ENCODE measurements at places on chromosomes 7 and 10. TPM values are rescaled to one million over a fixed set of nuclear protein-coding genes. Genes with fewer than 3 reads are reported as not detected.
A peak's percentile ranks its signal among the peaks of the same experiment; 100 is the strongest.

- DNase-seq, result no peak
These were observed 33.8 kb downstream of the AMZ1 start for GRCh38 chr7:2721842-2722241.

DNA sequence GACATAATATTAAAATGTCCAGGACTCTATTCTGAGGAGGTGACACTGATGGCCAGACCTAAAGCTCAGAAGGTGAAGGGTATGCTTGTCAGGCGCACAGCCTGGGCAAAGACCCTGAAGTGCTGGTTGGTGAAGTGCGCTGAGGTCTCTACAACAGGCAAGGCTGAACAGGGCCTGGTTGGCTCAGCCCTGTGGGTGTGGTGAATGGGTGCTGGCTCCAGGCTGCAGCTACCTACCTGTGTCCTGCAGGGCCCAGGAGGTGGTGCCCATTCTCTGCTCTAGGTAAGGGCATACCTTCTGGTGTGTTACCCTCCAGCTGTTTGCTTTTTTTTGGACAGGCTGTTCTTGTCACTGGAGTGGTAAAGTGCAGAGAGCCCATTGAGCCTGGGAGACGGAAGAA lies 85.1 kb downstream of the RAMP3 start:
- no peak for DNase-seq

DNA sequence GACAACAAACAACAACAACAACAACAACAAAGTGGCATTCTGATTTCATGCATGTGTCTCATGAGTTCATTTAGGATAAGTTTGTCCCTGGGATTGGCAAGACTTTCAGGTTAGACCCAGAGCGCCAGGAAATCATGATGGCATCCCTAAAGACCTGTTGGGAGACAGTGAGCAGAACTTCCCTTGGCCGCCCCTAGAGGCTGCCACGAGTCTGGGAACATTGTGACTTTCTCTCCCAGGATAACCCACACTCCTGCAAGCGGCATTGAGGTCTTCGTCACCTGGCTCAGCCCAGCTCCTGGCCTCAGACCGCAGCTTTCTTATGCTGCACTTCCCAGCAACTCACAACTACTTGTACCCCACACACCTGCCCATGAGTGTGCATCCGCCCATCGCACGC lies 80.5 kb upstream of the RNF32 start:
- DNase-seq, result no peak

- DNase-seq, result no peak
These were observed 27.1 kb upstream of the ZFAND2A start for GRCh38 chr7:1187127-1187526.

DNA sequence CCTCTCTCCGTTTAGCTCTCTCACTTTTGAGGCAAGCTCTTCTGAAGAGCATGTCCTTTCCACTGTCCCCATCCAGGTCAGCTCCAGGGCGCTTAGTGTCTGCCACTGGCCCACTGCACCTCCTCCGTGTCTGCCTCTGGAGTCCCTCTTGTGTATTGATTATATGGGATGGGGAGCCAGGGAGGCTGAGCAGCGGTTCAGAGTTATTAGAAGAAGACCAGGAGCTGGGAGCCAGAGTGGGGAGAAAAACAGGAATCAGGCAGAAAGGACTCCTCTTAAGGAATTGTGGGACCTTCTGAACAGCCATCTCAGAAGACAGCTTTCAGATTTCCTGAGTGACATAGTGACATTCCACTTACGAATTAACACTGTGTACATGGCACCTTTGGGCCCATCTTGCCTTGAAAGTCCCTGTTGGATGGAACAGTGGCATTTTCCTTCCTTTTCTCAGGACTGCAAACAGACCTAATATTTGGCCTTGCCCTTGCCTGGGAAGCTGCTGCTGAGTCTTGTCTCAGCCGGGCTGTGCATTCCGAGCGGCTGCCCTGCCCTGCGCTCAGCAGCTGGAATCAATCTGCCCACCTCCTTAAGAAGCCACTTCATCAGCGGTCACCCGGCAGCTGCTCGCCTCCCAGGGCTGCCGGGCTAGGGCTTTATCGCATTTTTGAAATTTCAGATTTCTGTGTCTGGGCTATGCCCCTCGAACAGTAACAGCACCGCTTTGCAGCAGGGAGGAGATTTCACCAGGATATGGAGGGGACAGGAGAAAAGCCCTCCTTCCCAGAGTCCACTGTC lies 81.1 kb upstream of the PRKG1 start:
- DNase-seq, result no peak

- DNase-seq, result no peak
These were observed 25.7 kb downstream of the HDAC9 start for GRCh38 chr7:18521236-18521589.

GRCh38 chr10:7611909-7612308 lies 54.9 kb downstream of the ITIH5 start:
- no peak for DNase-seq

DNA sequence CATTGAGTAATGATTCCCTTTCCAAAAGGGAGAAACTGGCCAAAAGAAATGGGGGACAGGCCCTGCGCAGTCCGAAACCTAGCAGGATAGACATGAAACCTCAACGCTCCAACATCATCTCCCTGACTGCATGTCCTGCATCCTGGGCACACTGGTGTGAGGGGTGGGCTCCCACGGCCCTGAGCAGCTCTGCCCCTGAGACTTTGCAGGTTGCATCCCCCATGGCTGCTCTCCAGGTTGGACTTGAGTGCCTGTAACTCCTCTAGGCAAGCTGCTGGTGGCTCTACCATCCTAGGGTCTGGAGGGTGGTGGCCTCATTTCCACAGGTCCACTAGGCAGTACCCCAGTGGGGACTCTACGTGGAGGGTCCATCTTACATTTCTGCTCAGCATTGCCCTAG lies 16.3 kb upstream of the CRYGN start:
- no peak for DNase-seq

- DNase-seq, result no peak
These were observed 26.8 kb downstream of the TACR2 start for GRCh38 chr10:69389827-69390490.

GRCh38 chr10:48466611-48467240 lies 138.1 kb downstream of the ARHGAP22 start:
- no peak for DNase-seq

- DNase-seq, result no peak
These were observed 145.6 kb downstream of the BAMBI start for GRCh38 chr10:28822719-28823464.

DNA sequence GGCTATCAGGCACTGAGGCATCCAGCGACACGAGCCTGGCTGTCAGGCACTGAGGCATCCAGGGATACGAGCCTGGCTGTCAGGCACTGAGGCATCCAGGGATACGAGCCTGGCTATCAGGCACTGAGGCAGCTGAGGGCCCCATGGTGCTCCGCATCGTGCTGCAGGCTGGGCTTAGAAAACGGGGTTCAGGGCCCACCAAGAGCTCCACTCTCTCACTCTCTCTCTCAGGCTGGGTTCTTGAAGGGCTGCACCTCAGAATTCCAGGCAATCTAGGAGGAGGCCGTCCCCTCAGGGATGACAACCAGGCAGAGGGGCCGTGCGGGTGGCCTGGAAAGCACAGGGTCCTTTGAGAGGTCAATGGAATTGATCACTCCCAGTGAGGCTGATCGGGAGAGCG lies 69.0 kb downstream of the CFAP46 start:
- DNase-seq, result no peak

DNA sequence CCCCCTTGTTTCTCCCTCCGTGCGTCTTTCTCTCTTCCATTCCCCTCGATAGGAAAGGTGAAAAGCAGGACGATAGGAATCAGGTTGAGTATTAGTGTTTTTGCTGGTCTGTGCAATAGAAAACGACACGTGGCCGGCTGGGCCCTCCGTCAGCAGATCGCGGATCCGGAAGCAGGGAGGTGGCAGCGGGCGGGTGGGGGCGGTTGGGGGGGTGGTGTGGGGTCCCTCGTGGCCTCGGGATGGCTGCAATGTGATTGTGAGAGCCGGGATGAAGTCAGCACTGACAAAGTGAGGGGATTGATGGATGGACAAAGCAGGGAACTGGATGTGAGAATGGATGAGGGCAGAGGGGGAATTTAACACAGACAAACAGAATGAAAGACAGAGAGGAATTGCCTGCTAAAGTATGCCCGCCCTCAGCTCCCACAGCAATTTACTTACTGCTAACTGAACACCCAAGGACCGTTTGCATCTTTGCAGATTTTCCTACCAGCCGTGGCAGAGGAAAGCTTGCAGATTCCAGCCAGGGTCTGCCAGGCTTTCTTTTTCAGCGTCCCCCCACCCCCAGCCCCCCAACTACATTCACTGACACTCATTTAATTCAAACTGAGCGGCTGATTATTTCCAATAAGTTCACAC lies 280.9 kb downstream of the LRMDA start:
- DNase-seq, result no peak

DNA sequence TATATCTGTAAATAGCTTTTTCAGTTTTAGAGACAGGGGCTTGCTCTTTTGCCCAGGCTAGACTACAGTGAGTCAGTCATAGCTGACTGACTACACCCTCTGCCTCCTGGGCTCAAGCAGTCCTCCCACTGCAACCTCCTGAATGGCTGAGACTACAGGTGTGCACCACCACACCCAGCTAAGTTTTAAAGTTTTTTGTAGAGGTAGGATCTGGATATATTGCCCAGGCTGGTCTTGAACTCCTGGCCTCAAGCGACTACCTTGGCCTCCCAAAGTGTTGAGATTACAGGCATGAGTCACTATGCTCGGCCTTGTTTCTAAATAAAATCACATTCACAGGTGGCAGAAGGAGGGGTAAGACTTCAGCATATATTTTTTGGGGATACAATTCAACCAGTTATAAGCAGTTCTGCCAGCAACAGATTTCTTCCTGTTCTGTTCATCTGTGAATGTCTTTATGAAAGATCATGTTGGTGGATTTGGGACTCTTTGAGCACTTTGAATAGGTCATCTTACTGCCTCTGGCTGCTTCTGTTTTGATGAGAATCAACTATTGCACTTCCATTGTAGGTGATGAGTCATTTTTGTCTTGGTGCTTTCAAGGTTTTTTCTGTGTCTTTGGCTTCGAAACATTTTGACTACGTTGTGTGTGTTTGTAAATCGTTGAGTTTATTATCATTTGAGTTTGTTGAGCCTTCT lies 15.7 kb downstream of the RBM33 start:
- no peak for DNase-seq

GRCh38 chr10:129191797-129192196 lies 275.2 kb upstream of the MGMT start:
- DNase-seq, result no peak

- no peak for DNase-seq
These were observed 69.5 kb downstream of the LMBR1 start for GRCh38 chr7:156823435-156823834.

GRCh38 chr7:93015101-93015778 lies 102.5 kb downstream of the SAMD9 start:
- DNase-seq, result peak; percentile 18

- DNase-seq, result no peak
These were observed 171.7 kb upstream of the INSYN2A start for GRCh38 chr10:127368101-127368500.

DNA sequence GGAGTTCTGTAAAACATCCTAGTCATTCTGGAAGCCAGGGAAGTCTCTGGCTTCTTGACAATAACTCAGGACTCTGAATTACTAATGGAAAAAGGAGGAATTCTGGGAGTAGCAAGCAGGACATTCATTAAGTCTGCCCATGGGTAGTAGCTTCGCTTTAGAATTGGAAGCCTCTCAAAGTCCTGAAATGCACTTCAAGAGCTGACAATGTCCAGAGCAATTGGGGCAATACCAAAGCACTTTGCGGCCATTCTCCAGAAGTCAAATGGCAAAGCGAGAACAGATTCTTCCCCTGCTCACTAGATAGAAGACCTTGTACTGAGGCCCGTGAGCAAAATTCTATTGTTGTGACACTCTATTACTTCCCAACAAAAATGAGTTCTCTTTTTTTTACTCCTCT lies 150.3 kb upstream of the FRMD4A start:
- DNase-seq, result no peak

DNA sequence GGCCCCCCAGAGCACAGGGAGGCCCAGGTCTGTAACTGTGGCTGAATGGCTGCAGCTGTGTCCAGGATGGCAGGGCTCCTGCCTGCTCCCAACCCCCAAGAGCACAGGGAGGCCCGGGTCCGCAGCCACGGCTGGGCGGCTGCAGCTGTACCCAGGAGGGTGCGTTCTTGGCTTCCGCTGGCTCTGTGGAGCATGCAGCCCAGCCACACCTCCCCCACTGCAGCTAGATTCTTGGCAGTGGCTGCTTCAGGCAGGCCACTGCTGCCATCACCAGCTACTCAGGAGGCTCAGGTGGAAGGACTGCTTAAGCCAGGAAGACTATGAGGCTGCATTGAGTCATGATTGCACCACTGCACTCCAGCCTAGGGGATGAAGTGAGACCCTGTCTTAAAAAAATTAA lies 27.9 kb downstream of the C7orf25 start:
- no peak for DNase-seq

GRCh38 chr7:102849079-102849478 lies 63.7 kb upstream of the LRRC17 start:
- no peak for DNase-seq

DNA sequence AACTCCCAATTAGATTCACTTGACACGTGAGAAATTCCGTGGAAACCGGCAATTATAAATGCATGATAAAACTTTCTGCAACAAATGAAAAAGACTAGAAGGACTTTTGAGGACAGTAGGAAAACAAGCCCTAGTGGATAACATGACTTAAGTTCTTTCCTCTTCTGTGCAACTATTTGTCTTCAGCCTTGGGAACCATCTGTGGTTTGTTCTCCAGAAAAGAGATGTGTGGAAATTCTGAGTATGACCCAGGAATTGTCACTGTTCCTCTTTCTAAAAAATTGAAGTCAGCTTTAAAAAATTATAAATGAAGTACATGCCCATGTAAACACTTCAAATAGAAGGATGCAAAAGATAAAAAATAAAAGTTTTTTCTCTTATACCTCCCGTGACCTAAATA lies 128.6 kb upstream of the SVIL start:
- DNase-seq, result no peak

DNA sequence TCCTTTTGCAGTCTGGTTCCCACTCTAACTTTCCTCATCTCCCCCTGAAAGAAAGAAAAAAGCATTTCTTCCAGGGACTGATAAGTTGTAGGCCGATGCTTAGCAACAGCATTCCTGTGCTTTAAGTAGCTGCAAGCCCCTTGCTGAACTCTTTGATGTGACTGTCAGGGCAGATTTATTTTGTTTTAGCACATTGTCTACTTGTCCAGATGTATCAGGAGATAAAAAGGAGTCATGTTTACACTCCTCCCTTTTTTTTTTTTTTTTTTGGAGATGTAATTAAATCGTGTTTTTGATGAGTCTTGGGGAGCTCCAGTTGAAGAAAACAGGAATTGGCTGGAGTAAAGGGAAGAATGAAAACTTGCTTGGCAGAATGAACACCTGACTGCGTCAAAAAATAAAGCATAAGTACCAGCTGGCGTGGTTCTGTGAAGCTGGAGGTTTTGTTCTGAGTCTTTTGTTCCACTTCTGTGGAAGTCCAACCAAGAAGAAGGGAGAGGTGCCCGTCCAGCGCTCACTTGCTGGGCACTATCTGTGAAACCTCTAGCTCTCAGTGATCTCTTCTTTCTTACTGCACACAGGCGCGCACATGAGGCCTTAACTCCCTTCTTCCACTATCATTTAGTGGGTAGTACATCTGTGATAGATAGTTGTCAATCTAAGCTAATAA lies 871.7 kb downstream of the LRMDA start:
- DNase-seq, result peak; percentile 78

The GTPBP10 gene
- 27.2 TPM for polyA plus RNA-seq

The PGAM2 gene
- polyA plus RNA-seq, result 3.4 TPM

The SNCG gene
- polyA plus RNA-seq, result 16.2 TPM

The CLIP2 gene
- 34.0 TPM for polyA plus RNA-seq

The FKBP9 gene
- polyA plus RNA-seq, result 157 TPM

The FIGNL1 gene
- polyA plus RNA-seq, result 28.6 TPM

The GPRIN2 gene
- polyA plus RNA-seq, result 4.8 TPM
